HepG2 (cell line): ENCODE measurements at places on chromosomes 3 and 15. TPM values are rescaled to one million over a fixed set of nuclear protein-coding genes. Genes with fewer than 3 reads are reported as not detected.
A peak's percentile ranks its signal among the peaks of the same experiment; 100 is the strongest.

DNA sequence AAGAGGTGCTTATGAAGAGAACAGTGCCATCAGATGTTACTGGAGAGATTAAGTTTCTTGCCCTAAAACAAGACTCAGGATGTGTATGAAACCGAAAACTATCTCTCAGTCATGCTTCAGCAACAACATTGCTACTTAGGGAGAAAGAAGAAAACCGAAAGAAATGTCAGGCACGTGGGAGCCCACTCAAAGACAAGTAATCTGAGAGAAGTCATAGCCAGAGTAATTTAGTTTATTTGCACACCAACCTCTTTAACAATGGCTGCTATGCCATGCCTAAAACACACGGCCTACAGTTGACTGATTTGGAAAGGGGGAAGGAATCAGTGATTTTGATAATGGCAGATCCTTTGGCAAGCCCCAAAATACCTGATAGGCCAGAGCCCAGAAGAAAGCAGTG, 162.9 kb downstream of the TIGIT start:
- no peak for DNase-seq

- DNase-seq, result peak; percentile 80
Observed at GRCh38 chr15:90482124-90483011, 47.4 kb upstream of the CRTC3 start.

GRCh38 chr3:71062037-71062932, 521.2 kb downstream of the FOXP1 start:
- DNase-seq, result no peak

GRCh38 chr3:119492810-119493209, 5.5 kb upstream of the TIMMDC1 start:
- no peak for DNase-seq

DNA sequence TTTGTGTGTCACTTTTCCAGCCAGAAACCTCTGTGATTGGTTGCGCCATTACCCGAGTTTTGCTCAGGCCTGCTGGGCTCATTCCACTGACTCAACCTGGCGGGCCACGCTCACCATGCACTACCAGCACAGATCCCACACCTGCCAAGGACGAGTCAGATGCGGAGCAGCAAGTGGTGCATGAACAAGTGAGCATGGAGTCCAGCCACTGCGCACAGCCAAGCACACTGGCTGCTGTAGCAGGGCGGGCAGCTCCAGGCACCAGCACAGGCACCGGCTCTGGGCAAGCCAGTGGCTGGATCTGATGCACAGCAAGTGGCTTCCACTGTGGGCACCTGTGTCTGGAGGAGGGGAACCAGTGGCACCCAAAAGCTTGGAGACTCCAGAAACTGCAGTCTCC, 110.4 kb downstream of the CBLB start:
- DNase-seq, result no peak

GRCh38 chr3:153215966-153216365, 53.9 kb downstream of the RAP2B start:
- no peak for DNase-seq

DNA sequence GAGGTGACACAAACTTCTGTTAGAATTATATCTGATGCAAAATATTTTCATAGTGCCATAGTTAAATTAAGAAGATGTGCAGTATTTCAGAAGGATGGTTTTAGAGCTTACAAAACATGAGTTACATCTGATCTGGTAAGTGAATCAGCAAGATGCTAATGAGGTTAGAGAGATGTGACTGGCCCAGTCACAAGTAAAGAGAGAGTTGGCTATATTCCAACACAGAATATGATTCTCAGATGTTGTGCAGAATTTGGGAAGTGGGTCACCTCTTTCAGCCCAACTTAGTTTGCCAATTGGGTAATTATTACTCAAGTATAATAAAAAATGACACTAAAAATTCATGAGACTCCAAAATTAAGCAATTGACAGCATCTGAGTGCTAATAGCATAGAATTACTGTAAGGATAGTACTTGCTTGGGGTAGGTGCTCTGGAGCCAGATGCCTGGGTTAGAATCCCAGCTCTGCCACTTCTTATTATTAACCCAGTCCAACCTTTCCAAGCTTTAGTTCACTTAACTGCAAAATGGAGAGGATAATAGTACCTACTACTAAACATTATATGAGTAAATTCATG, 30.8 kb downstream of the P2RY1 start:
- no peak for DNase-seq

GRCh38 chr3:4983739-4984510, 4.7 kb downstream of the BHLHE40 start:
- no peak for DNase-seq

DNA sequence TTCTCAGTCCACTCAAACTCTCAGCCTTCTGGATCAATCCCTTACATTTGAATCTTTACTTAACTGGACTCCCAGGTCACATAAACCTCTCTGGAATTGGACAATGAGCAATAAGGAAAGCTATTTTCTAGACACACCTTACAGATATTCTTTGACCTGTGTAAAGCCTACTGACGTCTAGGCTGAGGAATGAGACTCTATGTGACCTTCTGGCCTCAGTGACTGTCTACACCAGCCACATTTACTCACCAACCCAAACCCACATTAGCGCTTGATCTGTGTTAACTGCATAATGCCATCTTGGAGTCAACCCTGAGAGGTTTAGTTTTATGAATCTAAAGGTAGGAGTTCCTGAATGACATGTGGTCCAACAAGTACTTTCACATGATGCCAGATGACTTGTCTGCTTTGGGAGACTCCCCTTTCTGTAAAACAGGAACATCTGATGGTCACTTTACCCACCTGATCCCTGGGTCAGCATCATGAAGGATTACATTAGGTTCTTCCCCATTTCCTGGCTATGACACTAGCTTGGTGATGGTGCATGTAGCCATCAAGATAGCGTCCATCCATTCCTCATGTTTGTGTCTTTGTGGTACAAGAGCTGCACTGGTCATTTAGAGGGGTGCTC, 11.4 kb upstream of the COMMD2 start:
- DNase-seq, result no peak

DNA sequence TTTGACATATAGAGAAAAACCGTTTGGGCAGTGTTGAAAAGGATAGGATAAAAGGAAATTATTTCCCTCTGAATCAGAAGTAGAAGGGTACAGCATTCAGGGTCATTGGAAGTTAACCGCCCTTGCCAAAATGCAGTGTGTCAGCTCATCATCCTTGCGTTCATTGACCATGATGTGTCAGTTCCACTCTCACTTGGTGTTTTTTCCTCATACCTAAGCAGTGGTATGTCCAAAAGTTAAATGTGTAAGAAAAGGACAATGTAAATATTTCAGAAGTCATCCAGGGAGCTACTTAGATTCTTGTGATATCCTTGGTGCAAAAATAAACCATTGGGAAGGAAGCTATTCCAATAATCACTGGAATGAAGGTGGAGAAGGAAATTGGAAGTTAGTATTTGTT, 50.7 kb downstream of the MAP6D1 start:
- no peak for DNase-seq

GRCh38 chr3:44055951-44056350, 185.7 kb upstream of the TOPAZ1 start:
- DNase-seq, result no peak

DNA sequence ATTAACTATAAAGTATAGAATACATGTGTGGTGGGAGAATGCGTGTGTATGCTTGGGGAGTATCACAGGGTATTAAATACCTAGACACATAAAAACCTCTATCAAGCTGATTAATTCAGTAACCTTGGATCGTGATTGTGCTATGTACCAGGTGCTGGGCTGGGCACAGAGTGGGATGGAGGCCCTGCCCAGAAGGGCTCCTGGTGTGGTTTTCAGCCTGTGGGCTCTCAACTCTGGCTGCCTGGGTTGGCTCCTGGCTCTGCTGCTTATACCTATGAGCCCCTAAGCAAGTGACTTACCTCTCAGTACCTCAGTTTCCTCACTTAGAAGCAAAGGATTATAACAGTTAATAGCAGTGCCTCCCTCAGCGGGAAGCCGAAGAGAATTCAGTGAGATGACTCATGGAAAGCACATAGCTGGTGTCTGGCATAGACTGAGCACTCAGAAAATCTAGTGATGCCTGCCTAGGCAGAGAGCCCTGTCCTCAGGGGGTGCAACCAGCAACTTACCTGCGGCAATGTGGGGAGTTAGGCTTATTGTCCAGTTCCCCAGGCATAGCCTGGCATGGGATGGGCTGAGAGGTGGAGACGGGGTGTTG, 90.6 kb upstream of the MYZAP start:
- DNase-seq, result no peak

GRCh38 chr3:159803459-159803858, 185.2 kb upstream of the IL12A start:
- no peak for DNase-seq

DNA sequence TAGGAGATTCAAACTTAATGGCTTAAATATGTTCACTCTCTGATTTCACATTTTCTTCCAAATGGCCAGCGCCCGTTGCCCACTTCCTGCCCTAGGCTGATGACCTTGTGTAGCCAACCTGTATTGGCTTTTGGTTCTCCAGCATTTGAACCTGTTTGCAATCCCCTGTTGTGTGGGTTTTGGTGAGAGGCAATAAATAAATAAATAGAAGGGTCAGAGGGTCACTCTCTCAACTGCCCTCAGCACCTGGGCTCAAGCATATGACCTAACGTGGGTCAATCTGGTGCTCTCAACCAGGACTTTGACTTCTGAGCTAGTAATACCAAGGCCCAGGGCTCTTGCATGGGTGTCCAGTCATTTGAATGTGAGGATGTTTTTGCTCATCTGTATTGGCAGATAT, 1.8 kb upstream of the SRP14 start:
- peak; percentile 75 for DNase-seq

DNA sequence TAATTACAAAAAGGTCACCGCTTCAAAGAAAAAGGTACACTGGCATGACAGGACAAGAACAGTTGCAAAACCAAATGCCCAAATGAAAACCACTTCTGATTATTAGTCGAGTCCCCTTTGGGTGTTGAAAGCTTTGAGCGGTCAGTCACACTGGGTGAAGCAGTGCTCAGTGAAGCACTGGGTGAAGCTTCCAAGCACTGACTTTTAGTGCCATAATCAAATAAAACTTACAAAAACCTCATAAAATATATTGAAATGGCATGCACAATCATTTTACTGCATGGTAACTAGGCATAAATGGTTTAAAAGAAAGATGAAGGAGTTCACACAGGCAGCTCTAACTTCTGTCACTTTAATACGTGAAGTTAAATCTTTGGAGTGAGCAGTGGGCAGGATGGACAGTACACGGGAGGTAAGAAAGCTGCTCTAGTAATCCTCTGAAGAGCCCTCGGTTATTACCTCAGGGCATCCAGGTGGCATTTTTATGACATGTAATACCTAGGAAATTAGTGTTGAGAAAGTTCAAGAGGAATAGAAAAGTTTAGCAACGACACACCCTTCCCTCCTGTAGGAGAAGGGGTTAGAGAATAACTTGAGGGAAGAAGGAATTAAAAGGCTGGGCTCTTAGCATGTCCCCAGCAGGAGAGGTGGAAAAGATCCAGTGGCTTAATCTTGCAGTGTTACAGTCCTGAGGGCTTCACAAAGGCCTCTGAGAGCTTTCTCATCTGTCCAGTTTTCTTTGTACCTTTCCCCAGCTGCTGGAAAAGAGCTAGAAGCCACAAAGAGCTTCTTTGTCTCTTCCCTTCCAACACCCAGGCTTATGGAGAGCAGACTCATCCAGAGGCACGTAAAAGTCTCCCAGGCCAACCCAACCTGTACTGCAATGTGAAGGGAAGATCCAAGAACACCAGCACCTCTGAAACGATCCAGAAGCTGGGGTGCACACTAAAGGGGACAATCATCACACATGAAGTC, 64.9 kb upstream of the MYO5C start:
- DNase-seq, result no peak

- no peak for DNase-seq
Observed at GRCh38 chr3:8561370-8561769, 59.7 kb downstream of the LMCD1 start.

DNA sequence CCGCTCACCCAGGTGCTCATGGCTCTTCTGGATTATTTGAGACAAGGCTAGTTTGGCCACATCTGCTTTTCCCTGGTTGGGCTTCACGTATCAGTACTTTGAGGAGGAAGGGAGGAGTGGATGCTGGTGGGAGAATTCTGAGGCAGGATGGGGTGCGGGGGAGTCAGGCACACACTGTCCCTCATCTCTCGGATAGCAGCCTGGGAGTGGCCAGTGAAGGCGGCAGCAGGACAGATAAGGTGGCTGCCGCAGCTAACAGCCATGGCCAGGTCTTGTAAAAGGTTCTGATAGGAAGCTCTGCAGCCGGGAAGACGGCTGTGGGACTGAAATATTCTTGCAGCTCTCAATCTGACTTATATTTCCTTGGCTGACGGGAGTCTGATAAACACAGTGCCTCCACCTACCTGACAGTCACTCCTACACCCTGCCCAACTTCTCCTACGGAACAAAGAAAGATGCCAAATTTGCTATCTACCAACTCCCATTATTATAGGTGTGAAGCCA, 87.3 kb downstream of the MESD start:
- no peak for DNase-seq

DNA sequence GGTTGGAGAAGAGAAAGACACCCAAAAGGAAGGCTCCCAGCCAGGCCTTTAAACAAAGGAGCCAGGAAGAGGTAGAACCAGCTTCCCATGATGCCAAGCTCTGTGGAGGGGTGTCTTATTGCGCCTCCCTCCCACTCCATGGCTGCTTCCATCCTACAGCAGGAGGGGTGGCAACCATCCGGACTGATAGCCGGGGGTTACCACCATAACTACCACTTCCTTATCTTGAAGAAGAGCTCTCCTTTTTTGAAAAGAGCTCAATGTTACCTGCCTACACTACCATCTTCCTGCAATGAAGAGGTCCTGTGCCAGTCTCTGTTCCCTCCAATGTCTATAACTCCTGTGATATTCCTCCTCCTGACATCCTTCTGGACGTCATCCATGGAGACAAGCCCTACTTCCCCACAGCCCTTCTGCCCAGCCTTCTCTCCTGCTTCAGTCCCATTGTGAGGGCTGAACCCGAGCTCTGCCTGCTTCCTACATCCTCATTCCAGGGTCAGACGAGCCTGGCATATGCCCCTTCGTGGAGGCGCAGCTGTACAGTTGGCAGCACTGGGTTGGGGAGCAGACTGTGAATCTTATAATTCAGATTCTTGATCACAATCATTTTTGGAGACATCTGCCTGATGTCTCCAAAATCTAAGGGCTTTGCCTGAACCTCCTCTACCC, 8.5 kb downstream of the CCDC9B start:
- no peak for DNase-seq

The SLC9C1 gene
- not detected in 2 replicates for total RNA-seq

The SCAANT1 gene
- total RNA-seq, result not detected in 2 replicates

The SEMA5B gene
- total RNA-seq, result not detected in 2 replicates

The CFAP44 gene
- total RNA-seq, result 0.90 and 4.7 TPM in 2 replicates

The MLH1 gene
- 70.8 and 84.7 TPM in 2 replicates for total RNA-seq

The THRB gene
- total RNA-seq, result 22.7 and 30.1 TPM in 2 replicates

The LRRIQ4 gene
- total RNA-seq, result not detected in 2 replicates

The HTR3E gene
- not detected in 2 replicates for total RNA-seq

The DPPA2 gene
- total RNA-seq, result not detected in 2 replicates

The ZBTB47 gene
- 1.4 and 3.1 TPM in 2 replicates for total RNA-seq
